ENCODE measurements at places on chromosomes 12 and 14.

DNA sequence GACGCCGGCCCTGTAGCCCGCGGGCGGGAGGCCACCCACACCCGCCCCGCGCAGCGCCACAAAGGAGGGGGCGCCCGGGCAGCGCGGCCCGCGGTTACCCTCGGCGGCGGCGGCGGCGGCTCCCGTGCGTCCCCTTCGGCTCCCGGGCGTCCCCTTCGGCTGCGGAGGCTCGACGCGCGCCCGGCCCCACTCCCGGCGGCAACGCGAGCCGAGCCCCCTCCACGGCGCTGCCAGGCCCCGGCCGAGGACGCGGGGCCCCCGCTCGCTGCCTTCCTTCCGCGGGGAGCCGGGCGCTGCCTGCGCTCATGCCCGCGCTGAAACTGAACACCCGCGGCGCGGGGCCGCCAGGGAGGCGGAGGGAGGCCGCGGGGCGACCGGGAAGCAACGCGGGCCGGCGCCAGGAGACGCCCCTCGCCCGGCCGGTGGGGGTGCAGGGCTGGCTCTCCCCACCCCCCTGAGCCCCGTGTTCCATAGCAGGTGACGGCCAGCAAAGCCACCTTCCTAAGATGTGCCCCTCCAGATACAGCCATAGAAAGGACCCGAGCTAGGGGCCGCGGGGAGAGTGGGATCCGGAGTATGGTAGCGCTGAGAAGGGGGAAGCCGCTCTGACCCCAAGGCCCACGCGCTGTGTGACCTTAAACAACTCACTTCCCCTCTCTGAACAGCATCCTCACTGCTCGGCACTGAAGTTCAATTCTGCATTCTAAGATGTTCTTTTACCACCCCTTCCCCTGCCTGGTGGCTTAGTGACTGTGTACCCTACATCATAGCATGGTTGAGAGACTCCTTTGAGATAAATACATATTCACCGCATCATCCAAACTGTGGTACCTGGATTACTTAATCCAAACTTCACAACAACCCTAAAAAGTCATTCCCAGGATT, 42.8 kb downstream of the KDM2B start:
- no peak for DNase-seq

DNA sequence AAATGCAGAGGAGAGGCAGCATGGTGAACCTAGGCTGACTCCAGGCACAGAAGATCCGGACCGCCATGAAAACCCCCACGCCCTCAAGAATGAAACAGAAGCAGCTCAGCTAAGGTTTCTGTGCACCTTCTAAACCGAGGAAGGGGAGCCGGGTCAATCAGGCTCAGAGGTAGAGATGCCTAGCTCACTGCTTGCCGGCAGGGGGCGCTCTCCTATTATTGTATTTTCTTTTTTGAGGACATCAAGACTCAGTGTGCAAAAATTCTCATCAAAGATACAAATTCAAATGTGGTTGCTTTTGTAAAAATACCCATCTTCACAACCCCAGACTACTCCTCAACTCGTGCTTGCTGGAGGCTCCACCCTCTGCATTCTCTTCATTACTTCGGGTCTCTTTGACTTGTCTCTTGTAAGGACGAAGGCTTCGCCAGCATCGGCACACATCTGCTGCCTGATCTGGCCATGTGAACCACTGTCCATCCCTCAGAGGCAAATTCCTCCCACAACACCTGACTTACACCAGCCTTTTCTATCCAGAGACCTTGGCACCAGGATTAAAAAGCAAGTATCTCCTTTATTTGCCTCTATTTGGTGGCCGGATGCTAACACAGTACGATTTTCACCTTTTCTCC, 33.4 kb upstream of the RNASE3 start:
- peak; percentile 51 for DNase-seq

- DNase-seq = no peak
These were observed 1.3 kb upstream of the DYRK2 start for GRCh38 chr12:67647181-67647798.

- no peak for DNase-seq
These were observed 292.7 kb downstream of the LRFN5 start for GRCh38 chr14:41899416-41899815.

DNA sequence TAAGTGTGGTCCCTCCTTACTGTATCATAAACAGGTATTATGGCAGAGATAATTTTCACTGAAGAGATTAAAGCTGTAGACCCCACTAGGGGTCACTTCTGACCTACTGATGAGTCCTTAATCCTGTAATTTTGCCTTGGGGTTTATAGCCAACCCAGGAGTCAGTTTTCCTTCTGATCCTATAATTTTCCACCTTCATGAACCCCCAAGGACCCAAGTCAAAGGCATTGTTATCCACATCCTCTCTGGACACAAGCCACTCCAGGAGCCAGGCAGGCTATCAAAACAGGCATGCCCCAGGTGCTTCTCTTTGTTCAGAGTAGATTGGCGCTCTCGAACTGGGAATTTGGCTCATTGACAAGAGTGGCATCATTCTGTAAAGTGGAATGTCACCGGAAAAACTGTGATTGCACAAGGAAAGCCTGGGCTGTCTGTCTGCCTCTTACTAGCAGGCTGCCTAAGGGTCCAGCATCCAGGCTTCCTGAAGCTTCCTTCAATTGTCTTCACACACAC, 1523.2 kb upstream of the FLRT2 start:
- no peak for DNase-seq

DNA sequence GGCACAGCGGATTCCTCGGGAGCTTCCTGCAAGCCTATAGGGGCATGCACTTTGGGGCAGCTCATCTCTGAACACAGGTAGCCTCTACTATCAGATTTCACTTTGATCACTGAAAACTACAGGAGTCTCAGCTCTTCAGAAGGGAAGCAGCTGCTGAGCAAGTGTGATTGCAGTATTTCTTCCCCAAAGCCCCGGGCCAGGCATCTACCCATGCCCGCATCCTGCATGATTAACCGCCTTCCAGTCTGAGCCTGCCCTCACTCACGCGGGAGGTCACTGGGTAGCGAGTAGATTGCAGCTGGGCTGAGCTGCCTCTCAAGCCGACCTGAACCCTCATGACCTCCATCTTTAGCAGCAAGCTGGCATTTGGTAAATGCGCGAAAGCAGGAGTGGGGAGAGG, 334.7 kb downstream of the DPF3 start:
- DNase-seq = no peak

GRCh38 chr14:32044454-32044853, 32.6 kb upstream of the ARHGAP5 start:
- DNase-seq = no peak
